SJSA1 (cell line): ENCODE measurements at places on chromosomes 1 and 21. TPM values are rescaled to one million over a fixed set of nuclear protein-coding genes. Genes with fewer than 3 reads are reported as not detected.

DNA sequence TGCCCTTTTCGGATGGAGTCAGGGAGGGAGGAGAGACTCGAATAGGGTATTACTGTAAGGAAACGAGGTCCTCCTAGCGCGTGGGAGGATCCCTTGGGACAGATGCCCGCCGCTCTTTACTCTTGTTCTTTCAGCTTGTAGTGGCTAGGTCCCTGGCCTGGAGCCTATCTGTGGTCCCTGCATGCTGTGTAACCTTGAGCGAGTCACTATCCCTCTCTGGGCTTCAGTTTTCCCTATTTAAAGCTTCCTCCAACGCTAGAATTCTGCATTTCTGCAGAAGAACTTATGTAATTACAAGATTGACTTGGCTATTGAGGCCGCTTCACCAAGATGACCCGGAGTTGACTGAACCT is 744 bp downstream of the MIER1 start:
- peaks cover 15% of the 10 kb centered on the region for H3K36me3 ChIP-seq
- no peaks in the 10 kb centered on the region for H3K27me3 ChIP-seq
- H3K4me3 ChIP-seq, result peak overlapping the region; percentile 66

DNA sequence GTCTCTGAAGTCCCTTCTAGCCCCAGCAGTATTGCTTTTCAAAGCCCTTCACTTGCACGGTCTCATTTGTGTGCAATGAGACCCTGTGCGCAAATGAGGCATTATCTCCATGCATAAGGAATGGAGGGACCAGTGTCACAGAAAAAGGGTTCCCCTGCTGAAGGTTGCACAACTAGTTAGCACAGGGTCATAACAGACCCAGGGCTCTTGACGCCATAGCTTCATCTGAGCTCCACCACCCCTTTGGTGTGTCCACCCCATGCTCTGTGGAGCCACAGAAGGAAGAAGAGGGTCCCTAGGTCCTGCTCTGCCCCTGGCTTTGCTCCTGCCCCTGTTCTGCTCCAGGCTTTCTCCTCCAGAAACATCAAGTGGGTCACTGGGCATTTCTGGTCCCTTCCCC is 12.6 kb downstream of the SH2D2A start:
- DNase-seq, result no peak
- H3K4me1 ChIP-seq, result no peaks in the 10 kb centered on the region
- H3K36me3 ChIP-seq, result peaks cover 23% of the 10 kb centered on the region
- no peak overlapping the region for H3K27ac ChIP-seq

- DNase-seq, result no peak
- peak overlapping the region; percentile 20 for H3K4me3 ChIP-seq
- no peaks in the 10 kb centered on the region for H3K27me3 ChIP-seq
Observed at GRCh38 chr1:94962409-94963265, 35.7 kb upstream of the CNN3 start.

GRCh38 chr1:108644984-108645383 is 15.9 kb downstream of the HENMT1 start:
- no peak for DNase-seq
- no peak overlapping the region for H3K27ac ChIP-seq
- no peaks in the 10 kb centered on the region for H3K4me1 ChIP-seq
- no peaks in the 10 kb centered on the region for H3K27me3 ChIP-seq

- H3K27me3 ChIP-seq, result no peaks in the 10 kb centered on the region
- H3K4me3 ChIP-seq, result no peak overlapping the region
- DNase-seq, result no peak
- H3K27ac ChIP-seq, result no peak overlapping the region
- H3K4me1 ChIP-seq, result peaks cover 3% of the 10 kb centered on the region; the same call in 1 of the 2 replicates
Observed at GRCh38 chr1:27770293-27770830, 2.7 kb upstream of the STX12 start.

DNA sequence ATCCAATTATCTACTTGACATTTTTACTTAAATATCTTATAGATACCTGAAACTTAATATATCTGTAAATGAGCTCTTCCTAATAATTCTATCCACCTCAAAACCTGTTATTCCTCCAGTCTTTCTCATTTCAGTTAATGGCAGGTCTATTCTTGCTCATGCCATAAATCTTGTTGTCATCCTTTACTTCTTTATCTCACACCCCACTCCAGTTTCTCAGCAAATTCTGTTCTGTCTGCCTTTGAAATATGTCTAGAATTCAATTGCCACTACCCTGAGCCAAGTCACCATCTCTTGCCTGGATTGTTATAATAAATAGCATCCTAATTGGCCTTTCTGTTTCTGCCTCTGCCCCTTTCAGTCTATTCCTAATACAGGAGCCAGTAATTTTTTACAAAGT is 105.8 kb downstream of the MAN1A2 start:
- no peak overlapping the region for H3K27ac ChIP-seq
- DNase-seq, result no peak
- H3K4me1 ChIP-seq, result no peaks in the 10 kb centered on the region
- no peak overlapping the region for H3K4me3 ChIP-seq

DNA sequence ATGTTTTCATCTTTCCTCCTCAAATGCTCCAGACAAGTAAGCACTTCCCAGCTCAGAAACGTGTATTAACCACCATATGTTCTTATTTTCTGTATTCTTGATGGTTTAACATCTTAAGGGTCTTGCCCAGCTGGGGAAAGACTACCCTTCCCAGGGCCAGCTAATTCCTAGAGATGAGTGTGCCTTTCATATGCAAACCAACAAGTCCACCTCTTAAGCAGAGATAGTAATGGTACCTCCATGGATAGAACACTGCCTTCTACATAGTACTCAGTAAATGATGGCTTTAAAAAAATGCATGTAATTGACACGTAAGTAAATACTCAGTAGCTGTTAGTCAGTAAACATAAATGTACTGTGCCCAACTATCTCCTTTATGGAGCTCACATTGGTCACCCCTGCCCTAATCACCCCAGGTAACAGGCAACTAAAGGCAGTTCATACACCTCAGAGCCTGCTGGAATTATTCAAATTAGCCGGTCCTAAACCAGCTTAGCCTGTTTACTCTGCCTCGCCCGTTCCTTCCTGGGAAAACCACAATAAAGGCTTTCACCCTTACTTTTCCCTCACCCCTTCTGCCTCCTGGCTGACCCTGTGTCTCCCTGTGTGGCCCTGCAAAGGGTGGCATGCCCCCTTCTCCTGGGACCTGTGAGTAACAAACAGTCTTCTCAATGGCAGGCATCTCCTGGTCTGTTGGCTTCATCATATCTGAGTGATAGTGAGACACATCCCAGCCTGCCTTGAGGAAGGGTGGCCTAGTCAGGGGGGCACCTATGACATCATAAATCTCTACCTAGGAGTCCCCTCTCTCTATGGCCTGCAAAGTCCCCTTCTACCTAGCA is 40.1 kb upstream of the KLHDC7A start:
- no peak for DNase-seq
- no peak overlapping the region for H3K27ac ChIP-seq
- no peaks in the 10 kb centered on the region for H3K4me1 ChIP-seq
- H3K4me3 ChIP-seq, result no peak overlapping the region
- H3K27me3 ChIP-seq, result no peaks in the 10 kb centered on the region
- H3K36me3 ChIP-seq, result no peaks in the 10 kb centered on the region

- H3K27me3 ChIP-seq, result no peaks in the 10 kb centered on the region
- peak; percentile 34 for DNase-seq
- H3K4me3 ChIP-seq, result no peak overlapping the region
- H3K4me1 ChIP-seq, result no peaks in the 10 kb centered on the region
- H3K36me3 ChIP-seq, result peaks cover 11% of the 10 kb centered on the region
Observed at GRCh38 chr1:16605532-16606505, 7.5 kb downstream of the NBPF1 start.

- H3K4me3 ChIP-seq, result no peak overlapping the region
- no peaks in the 10 kb centered on the region for H3K4me1 ChIP-seq
- H3K27me3 ChIP-seq, result 0 out of 2 replicates have a peak, but pooled peaks cover 4% of the 10 kb centered on the region
Observed at GRCh38 chr1:59827055-59827643, 12.4 kb downstream of the HOOK1 start.

Gene LIN28A
- total RNA-seq, result not detected in 2 replicates

Gene SPTA1
- not detected in 2 replicates for total RNA-seq

Gene MRPL24
- 70.0 and 126 TPM in 2 replicates for total RNA-seq

Gene ANXA9
- total RNA-seq, result 0.66 TPM in 1 of 2 replicates, not detected in the other
